Body of pancreas (tissue), 4 donors: ENCODE measurements at places on chromosomes 3 and 15. TPM values are rescaled to one million over a fixed set of nuclear protein-coding genes. Genes with fewer than 3 reads are reported as not detected.

DNA sequence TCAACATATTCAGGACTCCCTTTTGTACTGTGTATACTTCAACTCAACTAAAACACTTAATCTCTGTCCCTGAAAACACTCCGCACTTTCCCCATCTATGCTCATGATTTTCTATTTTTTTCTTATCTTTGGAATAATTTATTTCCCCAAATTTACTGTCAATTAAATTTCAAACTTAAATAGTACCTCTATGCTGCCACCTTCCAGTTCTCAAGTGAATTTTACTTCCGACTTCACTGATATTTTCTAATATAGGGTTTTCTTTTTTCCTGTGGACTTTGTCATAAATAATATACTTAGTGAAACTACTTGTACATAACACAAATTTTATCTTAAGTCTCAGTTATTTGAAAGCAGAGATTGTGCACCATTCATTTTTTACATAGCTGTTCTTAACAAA, 1303.3 kb downstream of the OTOL1 start:
- H3K4me1 ChIP-seq, result no peaks in the 10 kb centered on the region
- no peak overlapping the region for H3K27ac ChIP-seq
- no peaks in the 10 kb centered on the region for H3K36me3 ChIP-seq
- no peak for DNase-seq
- no peaks in the 10 kb centered on the region for H3K27me3 ChIP-seq
- no peak overlapping the region for H3K4me3 ChIP-seq

DNA sequence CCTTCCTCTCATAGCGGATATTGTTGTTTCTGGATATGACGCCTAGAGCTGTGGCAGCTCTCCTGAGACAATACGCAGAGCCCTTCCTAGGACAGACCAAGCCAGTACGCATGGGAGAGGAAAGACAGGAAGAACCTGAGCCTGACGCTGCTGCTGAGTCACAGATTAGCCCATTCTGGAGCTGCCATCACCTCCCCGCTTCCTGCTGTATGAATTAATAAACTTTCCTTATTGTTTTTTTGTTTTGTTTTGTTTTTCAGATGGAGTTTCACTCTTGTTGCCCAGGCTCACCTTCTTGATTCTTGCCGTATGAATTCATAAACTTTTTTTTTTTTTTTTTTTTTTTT, 67.0 kb downstream of the PPCDC start:
- no peaks in the 10 kb centered on the region for H3K36me3 ChIP-seq
- no peak for DNase-seq
- H3K27me3 ChIP-seq, result no peaks in the 10 kb centered on the region
- H3K27ac ChIP-seq, result no peak overlapping the region
- H3K4me1 ChIP-seq, result no peaks in the 10 kb centered on the region

GRCh38 chr3:37210230-37210629, 35.8 kb upstream of the LRRFIP2 start:
- H3K27ac ChIP-seq, result no peak overlapping the region
- no peaks in the 10 kb centered on the region for H3K27me3 ChIP-seq
- H3K4me3 ChIP-seq, result no peak overlapping the region
- H3K4me1 ChIP-seq, result no peaks in the 10 kb centered on the region

DNA sequence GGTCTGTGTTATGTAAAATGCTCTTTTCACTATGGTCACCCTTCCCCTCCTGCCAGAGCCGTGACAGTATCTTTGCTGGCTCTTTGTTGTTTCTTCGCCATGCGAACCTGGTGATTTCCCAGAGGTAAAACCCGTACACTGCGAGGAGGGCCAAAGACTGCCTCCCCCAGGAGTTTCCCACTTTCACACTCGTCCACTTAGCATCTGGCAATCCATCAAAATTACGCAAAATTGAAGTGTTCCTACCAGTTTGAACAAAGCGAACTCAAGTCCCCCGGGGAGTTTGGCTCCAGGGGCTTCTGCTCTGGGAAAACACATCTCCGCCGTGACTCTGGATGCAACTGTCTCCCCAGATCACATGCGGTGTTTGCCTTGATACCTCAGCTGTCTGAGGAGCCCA, 239.9 kb downstream of the FAM43A start:
- no peak overlapping the region for H3K27ac ChIP-seq
- no peaks in the 10 kb centered on the region for H3K36me3 ChIP-seq
- peaks cover 4% of the 10 kb centered on the region for H3K4me1 ChIP-seq

DNA sequence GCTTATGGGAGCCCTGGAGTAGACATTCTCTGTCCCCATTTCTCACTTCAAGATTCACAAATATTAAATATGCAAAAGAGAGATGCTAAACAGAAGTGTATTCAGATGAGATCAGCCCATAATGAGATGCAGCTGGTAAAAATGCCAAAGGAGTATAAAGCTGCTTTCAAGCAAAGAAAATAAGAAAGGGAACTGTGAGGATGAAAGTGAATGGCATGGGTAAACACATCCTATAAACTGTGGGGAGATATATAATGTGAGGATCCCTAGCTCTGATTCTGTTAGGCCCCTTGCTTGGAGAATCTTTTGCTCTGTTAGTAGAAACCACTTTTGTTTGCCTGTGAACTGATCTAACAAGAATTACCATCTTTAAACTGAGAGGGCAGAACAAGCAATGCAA, 396.6 kb downstream of the SOX2 start:
- H3K4me3 ChIP-seq, result no peak overlapping the region
- DNase-seq, result no peak
- no peaks in the 10 kb centered on the region for H3K36me3 ChIP-seq
- H3K27ac ChIP-seq, result no peak overlapping the region
- no peaks in the 10 kb centered on the region for H3K4me1 ChIP-seq
- no peaks in the 10 kb centered on the region for H3K27me3 ChIP-seq

GRCh38 chr3:9396301-9396631, 1.1 kb upstream of the SETD5 start:
- no peaks in the 10 kb centered on the region for H3K27me3 ChIP-seq
- DNase-seq, result peak; percentile 90
- no peaks in the 10 kb centered on the region for H3K36me3 ChIP-seq
- H3K27ac ChIP-seq, result peak overlapping the region; percentile 99
- peak overlapping the region; percentile 75 for H3K4me3 ChIP-seq
- H3K4me1 ChIP-seq, result peaks cover 69% of the 10 kb centered on the region

DNA sequence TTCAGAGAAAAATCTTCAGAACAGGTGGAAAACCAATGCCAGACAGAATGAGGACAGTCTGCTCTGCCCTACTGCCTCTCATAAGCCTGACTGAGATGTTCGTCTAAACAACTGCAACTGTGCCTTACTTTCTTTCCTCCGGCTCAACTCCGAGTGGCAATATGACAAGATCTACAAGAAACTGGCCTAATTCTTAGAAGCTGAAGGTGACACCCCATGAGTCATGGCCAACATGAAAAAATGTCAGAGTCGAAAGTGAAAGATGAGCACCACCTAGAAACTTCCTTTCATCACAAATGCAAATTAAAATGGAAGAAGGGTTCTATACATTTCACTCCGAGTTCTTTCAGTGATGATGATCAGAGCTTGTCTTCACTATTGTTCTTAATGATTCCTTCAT, 12.9 kb downstream of the PCYT1A start:
- DNase-seq, result no peak
- no peaks in the 10 kb centered on the region for H3K27me3 ChIP-seq
- no peak overlapping the region for H3K4me3 ChIP-seq
- no peaks in the 10 kb centered on the region for H3K36me3 ChIP-seq
- no peak overlapping the region for H3K27ac ChIP-seq

Gene ZNF620
- 2.6 TPM for total RNA-seq

DNA sequence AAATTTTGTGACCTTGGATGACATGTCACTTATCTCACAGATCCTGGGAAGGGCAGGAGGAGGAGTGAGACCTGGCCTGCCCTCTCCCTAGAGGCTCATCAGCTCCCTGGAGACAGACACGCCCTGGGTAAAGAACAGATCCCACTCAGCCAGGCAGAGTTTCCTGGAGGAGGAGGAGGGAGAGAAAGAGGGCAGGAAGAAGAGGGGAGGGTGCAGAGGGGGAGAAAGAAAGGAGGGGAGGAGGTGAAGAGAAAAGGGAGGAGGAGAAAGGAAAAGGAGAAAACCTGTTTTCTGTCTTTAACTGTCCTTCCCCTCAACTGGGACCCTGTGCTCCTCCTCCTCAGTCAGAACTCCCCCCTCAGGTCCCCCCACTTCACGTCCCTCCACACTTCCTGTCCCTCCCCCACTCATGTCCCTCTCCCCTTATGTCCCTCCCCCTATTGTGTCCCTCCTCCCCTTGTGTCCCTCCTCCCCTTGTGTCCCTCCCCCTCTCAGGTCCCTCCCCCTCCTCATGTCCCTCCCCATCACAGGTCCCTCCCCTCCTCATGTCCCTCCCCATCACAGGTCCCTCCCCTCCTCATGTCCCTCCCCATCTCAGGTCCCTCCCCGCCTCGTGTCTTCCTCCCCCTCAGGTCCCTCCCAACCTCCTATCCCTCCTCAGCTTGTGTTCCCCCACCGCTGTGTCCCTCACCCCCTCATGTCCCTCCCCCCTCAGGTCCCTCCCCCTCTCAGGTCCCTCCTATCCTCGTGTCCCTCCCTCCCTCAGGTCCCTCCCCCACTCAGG, 52.3 kb upstream of the CGNL1 start:
- H3K4me1 ChIP-seq, result peaks cover 9% of the 10 kb centered on the region
- H3K36me3 ChIP-seq, result no peaks in the 10 kb centered on the region
- no peak overlapping the region for H3K27ac ChIP-seq
- H3K4me3 ChIP-seq, result no peak overlapping the region
- no peak for DNase-seq
- no peaks in the 10 kb centered on the region for H3K27me3 ChIP-seq

GRCh38 chr15:89021224-89021623, 67.0 kb upstream of the ABHD2 start:
- no peaks in the 10 kb centered on the region for H3K27me3 ChIP-seq
- H3K27ac ChIP-seq, result no peak overlapping the region
- H3K4me1 ChIP-seq, result peaks cover 6% of the 10 kb centered on the region
- no peak overlapping the region for H3K4me3 ChIP-seq
- H3K36me3 ChIP-seq, result no peaks in the 10 kb centered on the region

Gene IP6K1
- 27.5 TPM for total RNA-seq

GRCh38 chr15:67130673-67131601, 65.5 kb downstream of the SMAD3 start:
- no peaks in the 10 kb centered on the region for H3K27me3 ChIP-seq
- peaks cover 81% of the 10 kb centered on the region for H3K4me1 ChIP-seq
- DNase-seq, result peak; percentile 21

DNA sequence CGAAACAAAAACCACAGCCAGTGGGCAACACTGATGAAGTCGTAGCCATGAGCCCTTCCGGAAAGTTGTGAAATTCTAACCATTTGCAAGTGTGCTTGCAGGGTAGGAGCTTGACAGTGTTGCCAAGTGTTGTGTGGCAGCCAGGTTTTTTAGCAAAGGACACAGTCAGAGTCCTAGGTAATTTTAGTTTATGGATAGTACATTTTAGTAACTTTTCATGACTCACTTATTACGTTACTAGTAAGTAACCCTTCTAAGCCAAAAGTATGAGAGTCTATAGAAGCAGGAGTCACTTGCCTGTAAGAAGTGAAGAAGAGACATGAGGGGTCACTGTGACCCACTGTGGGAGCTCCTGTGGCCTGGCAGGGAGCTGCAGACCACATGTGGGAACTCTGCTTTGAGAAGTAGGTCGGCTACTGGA, 54.8 kb upstream of the ADPGK start:
- DNase-seq, result no peak
- no peaks in the 10 kb centered on the region for H3K4me1 ChIP-seq
- H3K4me3 ChIP-seq, result no peak overlapping the region
- H3K27me3 ChIP-seq, result no peaks in the 10 kb centered on the region
- no peak overlapping the region for H3K27ac ChIP-seq
- no peaks in the 10 kb centered on the region for H3K36me3 ChIP-seq

GRCh38 chr15:84924077-84924731, 39.7 kb downstream of the SLC28A1 start:
- H3K27me3 ChIP-seq, result no peaks in the 10 kb centered on the region
- H3K36me3 ChIP-seq, result no peaks in the 10 kb centered on the region
- no peak for DNase-seq
- no peak overlapping the region for H3K27ac ChIP-seq

Gene GOLGA8S
- total RNA-seq, result not detected

DNA sequence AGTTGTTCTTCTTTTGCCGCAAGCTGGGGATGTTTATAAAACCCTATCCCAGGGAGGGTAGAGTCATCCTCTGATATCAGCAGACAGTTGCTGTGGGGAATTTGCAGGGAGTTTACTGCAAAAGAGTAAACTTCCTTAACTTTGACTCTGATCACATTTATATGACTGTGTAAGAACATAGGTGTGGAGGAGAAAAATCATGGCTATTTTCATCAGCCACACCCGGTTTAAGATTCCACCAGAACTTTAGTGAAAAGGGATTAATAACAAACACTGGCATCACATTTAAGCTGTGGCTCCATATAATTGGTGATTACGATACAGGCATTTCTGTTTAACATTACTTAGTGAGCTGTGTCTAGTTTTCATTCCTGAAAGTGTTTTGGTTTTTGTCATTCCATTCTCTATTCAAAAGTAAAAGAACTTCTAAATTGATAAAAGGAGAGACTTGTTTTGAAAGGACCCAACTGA, 143.1 kb downstream of the MYLK start:
- H3K4me1 ChIP-seq, result no peaks in the 10 kb centered on the region
- H3K4me3 ChIP-seq, result no peak overlapping the region
- H3K27ac ChIP-seq, result no peak overlapping the region
- no peaks in the 10 kb centered on the region for H3K36me3 ChIP-seq

Gene RHOV
- 6.3 TPM for total RNA-seq

DNA sequence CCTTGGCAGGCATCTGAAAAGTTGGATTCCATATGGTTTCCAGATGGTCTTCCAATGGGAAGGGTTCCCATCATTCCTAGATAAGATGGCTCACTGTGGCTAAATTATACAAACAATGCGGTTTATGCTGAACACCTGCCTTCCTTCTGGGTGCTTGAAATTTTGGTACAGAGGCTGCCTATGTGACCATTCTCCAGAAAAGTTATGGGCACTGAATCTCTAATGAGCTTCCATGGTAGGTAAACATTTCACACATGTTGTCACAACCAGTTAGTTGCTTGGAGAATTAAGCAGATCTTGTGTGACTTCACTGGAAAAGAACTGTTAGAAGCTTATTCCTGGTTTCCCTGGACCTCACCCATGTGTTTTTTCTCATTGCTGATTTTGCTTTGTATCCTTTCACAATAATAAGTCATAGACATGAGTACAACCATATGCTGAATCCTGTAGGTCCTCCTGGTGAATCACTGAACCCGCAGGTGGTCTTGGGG, 30.1 kb downstream of the PLOD2 start:
- no peaks in the 10 kb centered on the region for H3K27me3 ChIP-seq
- no peak overlapping the region for H3K4me3 ChIP-seq
- H3K36me3 ChIP-seq, result no peaks in the 10 kb centered on the region
